CD4-positive, alpha-beta T cell treated with Interleukin-4 for 1 hour (primary cell): ENCODE measurements at places on chromosomes 16 and 17.

GRCh38 chr17:9676084-9676483, 30.8 kb downstream of the USP43 start:
- no peak for DNase-seq

- DNase-seq, result no peak
Measured at GRCh38 chr16:83653785-83654184, 154.0 kb upstream of the HSBP1 start.

DNA sequence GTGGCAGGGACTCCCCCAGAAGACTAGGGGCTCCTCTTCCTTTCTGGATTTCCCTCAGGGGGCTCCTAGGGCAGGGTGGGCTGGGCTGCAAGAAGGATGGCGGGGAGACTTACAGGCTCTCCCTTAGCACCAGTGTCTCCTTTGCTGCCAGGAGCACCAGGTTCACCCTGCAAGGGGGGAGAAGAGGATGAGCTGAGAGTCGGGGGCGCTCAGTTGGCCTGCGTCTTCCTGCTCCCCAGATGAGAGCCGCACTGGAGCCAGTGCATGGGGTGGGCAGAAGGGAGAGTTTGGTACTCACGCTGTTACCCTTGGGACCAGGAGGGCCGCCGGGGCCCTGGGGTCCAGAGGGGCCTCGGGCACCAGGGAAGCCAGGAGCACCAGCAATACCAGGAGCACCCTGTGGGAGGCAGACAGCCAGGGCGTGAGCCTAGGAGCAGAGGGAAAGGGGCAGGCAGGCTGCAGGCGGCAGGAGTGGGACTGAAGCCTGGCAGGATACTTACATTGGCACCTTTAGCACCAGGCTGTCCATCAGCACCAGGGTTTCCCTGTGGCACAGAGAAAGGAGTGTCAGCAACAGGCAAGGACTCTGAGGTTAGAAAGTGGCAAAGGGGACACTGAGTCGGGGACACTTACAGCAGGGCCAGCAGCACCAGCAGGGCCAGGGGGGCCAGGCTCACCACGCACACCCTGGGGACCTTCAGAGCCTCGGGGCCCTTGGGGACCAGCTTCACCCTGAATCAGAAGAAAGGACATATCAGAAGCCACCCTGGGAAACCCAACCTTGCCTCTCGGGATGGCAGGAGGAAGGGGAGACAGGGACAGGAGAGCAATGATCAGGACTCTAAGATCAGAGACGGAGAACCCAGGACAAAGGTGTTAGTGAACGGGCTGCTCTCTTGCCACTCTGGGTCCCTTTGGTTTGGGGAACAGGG, 6.2 kb downstream of the COL1A1 start:
- no peak for DNase-seq

DNA sequence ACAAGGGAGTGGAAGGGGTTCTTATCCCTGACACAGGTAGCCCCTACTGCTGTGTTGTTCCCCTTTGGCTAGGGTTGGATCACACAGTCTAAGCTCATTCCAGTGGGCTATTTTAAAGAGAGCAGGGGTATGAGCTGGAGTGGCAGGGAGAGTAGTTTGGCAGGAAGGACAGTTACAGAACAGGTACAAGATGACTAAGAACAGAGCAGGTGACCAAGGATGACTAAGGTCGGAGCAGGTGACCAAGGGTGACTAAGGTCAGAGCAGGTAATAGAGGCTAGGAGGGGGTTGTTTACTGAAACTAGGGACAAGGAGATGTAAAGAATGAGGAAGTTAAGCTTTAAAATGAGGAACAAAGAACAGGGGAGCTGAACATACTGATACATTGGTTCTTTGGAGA, 58.8 kb downstream of the UTP18 start:
- DNase-seq, result no peak

DNA sequence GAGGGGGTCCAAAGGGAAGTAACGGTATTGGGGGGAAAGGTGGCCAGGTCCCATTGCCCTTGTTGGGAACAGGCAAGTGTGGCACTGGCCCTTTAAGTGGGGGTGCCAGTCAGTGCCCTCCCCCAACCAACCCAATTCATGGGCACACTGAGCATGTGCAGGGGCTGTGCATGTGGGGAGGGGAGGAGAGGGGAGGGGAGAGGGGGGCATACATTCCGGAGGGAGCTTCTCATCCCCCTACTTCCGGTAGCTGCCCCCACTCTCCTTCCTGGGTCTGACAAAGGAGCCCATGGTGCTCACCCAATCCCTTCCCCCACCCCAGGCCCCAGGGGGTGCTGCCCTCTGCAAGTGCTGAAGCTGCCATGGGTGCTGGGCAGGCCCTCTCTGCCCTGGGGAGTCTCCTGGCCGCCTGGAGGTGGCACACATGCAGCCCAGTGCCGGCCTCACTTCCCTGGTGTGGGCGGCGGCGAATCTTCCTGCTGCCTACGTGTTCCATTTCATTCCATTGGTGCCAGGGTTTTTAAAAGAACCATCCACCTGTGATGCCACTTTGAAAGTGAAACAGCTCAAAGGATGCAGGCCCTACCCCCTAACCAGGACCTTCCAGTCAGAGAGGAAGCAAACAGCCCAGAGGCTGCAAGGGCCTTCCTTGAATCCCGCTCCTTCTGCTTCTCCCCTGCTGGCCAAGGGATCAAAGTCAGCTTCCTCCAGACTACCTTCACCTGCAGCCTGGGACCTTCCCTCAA, 11.0 kb downstream of the HEXIM2 start:
- DNase-seq, result peak; percentile 35

GRCh38 chr16:48317614-48318315, 67.4 kb downstream of the SIAH1 start:
- no peak for DNase-seq
